ENCODE measurements at places on chromosomes 6 and 20. TPM values are rescaled to one million over a fixed set of nuclear protein-coding genes. Genes with fewer than 3 reads are reported as not detected.

ZNF341 gene
- 2.6 TPM for polyA plus RNA-seq

STK4 gene
- polyA plus RNA-seq, result 116 TPM

DNA sequence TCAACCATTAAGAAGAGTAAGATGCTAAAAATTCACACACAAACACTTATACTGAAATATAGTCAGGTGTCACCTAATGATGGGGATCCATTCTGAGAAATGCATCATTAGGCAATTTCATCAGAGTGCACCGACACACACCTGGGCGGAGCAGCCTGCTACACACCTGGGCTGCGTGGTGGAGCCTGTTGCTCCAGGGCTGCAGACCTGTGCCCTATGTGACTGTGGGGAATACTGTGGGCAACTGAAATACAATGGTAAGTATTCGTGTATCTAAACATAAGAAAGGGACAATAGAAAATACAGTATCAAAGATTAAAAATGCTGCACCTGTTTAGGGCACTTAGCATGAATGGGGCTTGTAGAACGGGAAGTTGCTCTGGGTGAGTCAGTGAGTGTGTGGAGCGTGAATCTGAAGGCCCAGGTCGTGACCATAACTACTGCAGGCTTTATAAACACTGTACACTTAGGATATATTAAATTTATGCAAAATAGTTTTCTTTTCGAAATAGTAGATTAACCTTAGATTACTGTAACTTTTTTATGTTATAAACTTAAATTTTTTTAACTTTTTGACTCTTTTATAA, 124.4 kb upstream of the AFDN start:
- peaks cover 29% of the 10 kb centered on the region for H3K4me1 ChIP-seq
- H3K27ac ChIP-seq, result no peak overlapping the region
- peaks cover 17% of the 10 kb centered on the region for H3K27me3 ChIP-seq
- no peak overlapping the region for H3K4me3 ChIP-seq

DNA sequence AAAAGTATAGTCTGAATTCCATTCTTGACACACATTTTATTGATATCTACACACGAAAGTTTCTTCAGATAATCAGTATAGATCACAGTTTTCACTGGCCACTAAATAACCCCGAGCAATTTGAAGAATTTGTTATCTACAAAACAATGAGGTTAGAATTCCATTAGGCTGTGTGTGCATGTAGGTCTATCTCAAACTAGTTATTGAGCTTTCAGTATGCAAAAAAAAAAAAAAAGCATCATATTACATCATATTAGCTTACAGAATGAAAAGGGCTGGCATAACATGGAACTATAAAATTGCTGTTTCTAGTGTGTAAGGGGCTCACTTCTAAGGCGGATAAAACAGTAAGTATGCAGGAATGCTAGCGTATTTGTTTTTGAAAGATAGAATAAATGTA, 59.5 kb upstream of the ADGRG6 start:
- H3K4me3 ChIP-seq, result no peak overlapping the region
- H3K27ac ChIP-seq, result no peak overlapping the region
- no peaks in the 10 kb centered on the region for H3K4me1 ChIP-seq

SNAP25 gene
- 0.23 TPM for polyA plus RNA-seq

DNA sequence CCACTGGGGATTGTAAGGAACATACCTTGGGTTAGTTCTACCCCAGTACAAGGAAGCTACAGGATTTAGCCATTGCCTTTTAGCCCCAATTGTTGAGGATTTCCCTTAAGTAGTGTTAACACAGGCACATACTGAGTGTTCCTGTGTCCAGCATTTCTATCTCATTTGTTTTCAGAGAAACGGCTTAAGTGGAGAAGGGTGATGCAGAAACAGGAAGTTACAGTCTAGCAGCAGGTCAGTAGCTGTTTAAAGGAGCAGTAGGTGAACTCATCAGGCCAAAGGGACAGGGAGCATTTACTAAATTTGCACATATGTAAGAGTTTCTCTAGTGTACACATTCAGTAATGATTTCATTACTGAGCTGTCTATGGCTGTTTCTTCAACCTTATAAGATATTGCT, 644.2 kb upstream of the GJE1 start:
- H3K27ac ChIP-seq, result no peak overlapping the region
- H3K27me3 ChIP-seq, result no peaks in the 10 kb centered on the region
- H3K4me3 ChIP-seq, result no peak overlapping the region
- H3K36me3 ChIP-seq, result no peaks in the 10 kb centered on the region

- no peak overlapping the region for H3K27ac ChIP-seq
- no peaks in the 10 kb centered on the region for H3K36me3 ChIP-seq
- H3K4me1 ChIP-seq, result no peaks in the 10 kb centered on the region
- no peak for DNase-seq
These were observed 48.0 kb downstream of the MKKS start for GRCh38 chr20:10385850-10386544.

- DNase-seq, result no peak
- H3K27me3 ChIP-seq, result no peaks in the 10 kb centered on the region
- H3K4me1 ChIP-seq, result no peaks in the 10 kb centered on the region
- no peaks in the 10 kb centered on the region for H3K36me3 ChIP-seq
- no peak overlapping the region for H3K27ac ChIP-seq
- H3K4me3 ChIP-seq, result no peak overlapping the region
These were observed 430.1 kb upstream of the SLC35B3 start for GRCh38 chr6:8865451-8865850.

C6orf141 gene
- polyA plus RNA-seq, result not detected

COL9A3 gene
- polyA plus RNA-seq, result 19.6 TPM

SOX18 gene
- not detected for polyA plus RNA-seq

NPEPL1 gene
- 5.0 TPM for polyA plus RNA-seq

GRM1 gene
- not detected for polyA plus RNA-seq

FAM217A gene
- polyA plus RNA-seq, result not detected

GRCh38 chr20:16624106-16624505, 50.9 kb upstream of the KIF16B start:
- no peak overlapping the region for H3K4me3 ChIP-seq
- H3K27me3 ChIP-seq, result no peaks in the 10 kb centered on the region
- no peak for DNase-seq
- H3K36me3 ChIP-seq, result peaks cover 3% of the 10 kb centered on the region
- H3K4me1 ChIP-seq, result no peaks in the 10 kb centered on the region
- H3K27ac ChIP-seq, result no peak overlapping the region

HLA-DMB gene
- 1,354 TPM for polyA plus RNA-seq

GRCh38 chr20:37383229-37383989, 37.5 kb downstream of the SRC start:
- H3K4me1 ChIP-seq, result peaks cover 29% of the 10 kb centered on the region
- no peak for DNase-seq
- no peaks in the 10 kb centered on the region for H3K36me3 ChIP-seq

DNA sequence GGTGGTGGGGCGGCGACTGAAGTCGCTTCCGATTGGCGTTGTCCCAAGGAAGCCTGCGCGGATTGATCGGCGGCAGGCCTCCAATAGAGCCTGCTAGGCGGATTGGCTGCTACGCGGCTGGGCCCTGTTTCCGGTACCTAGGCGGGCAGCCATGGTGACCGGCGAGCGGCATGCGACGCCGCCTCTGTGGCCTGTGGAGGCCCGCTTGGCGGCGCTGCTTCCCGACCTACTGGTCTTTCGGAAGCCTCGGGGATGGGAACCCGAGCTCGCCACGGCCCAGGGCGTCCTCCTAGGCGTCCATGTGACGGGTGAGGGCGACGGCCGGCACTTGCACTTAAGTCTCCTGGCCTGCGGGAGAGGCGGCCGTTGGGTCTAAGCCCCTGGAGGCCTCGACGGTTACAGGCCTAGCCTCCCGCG, 28.1 kb downstream of the NFYA start:
- H3K36me3 ChIP-seq, result peaks cover 32% of the 10 kb centered on the region
- DNase-seq, result no peak
- H3K4me1 ChIP-seq, result peaks cover 7% of the 10 kb centered on the region
- no peak overlapping the region for H3K27ac ChIP-seq

- H3K36me3 ChIP-seq, result no peaks in the 10 kb centered on the region
- H3K27me3 ChIP-seq, result peaks cover 24% of the 10 kb centered on the region
- no peak overlapping the region for H3K4me3 ChIP-seq
- H3K4me1 ChIP-seq, result no peaks in the 10 kb centered on the region
- no peak overlapping the region for H3K27ac ChIP-seq
- DNase-seq, result no peak
These were observed 33.4 kb upstream of the MAS1L start for GRCh38 chr6:29521006-29521680.

GRCh38 chr20:51571460-51571794, 28.9 kb upstream of the NFATC2 start:
- no peak overlapping the region for H3K4me3 ChIP-seq
- no peak for DNase-seq
- H3K27me3 ChIP-seq, result peaks cover 41% of the 10 kb centered on the region
- H3K4me1 ChIP-seq, result no peaks in the 10 kb centered on the region
- H3K27ac ChIP-seq, result no peak overlapping the region
- H3K36me3 ChIP-seq, result peaks cover 21% of the 10 kb centered on the region

DNA sequence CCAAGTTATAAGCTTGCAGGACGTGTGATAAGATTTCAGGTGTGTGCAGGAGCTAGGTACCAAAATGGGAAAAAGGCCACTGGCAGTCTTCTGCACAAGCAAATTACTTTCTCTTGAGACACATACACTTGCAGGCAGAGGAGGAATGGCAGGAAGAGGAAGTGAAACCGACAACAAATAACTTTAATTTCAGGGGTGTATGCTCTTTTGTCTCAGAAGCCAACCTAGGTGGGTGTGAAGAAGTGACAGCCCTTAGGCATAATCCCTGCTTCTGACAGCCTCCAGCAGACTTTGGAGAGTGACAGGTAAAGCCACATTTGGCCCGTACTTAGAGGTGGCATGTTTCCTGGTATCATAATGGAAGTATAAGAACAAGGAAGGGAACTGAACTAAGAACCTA, 118.8 kb upstream of the TRAF3IP2 start:
- H3K4me3 ChIP-seq, result peak overlapping the region; percentile 73
- H3K4me1 ChIP-seq, result peaks cover 52% of the 10 kb centered on the region
- peaks cover 4% of the 10 kb centered on the region for H3K36me3 ChIP-seq
- peak; percentile 75 for DNase-seq
- H3K27ac ChIP-seq, result peak overlapping the region; percentile 96

PTPRT gene
- not detected for polyA plus RNA-seq

DNA sequence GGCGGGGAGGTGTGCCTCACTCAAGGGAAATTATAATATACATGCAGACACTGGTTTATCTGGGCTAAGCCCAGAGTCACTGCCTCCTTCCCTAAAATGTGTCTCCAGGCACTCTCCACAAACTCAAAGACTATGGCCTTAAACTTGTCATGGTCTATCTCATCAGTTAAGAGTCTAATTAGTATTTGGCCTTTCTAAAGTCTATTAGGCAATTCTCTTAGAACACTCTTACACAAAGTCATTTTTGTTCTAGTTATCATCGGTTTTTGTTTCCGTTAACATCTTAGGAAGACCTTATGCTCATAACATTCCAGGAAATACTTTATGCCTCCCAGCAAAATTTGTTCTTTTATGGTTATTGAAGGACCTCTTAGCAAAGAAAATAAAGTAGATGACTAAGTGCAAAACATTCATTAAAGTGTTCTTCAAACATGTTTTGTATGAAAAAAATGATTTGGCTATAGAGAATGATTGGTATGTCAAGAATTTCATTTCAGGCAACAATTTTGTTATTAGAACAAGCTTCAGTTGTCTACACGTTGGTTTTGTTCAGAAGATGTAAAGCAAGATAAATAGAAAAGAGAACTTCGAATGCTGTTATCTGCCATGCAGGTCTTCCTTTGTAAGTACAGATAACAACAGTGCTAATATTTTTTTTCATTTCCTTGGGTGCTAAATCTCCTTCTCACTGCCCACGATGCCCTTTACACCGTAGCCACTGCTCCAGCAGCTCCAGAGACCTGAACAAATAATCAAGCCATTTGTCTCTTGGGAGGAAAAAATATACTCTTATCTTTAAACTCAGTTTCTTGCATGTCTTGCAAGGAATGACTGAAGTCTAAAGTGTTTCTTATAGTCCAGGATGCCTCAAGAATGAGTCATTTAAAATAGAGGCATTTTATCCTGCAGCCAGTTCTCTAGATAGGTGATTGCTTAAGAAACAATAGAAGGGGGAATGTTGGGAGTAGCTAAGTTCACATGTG, 170.4 kb downstream of the HTR1B start:
- no peak overlapping the region for H3K4me3 ChIP-seq
- no peaks in the 10 kb centered on the region for H3K4me1 ChIP-seq
- no peak for DNase-seq
- H3K27ac ChIP-seq, result no peak overlapping the region

SAPCD1 gene
- polyA plus RNA-seq, result not detected

- no peak overlapping the region for H3K27ac ChIP-seq
- peaks cover 14% of the 10 kb centered on the region for H3K4me1 ChIP-seq
- no peaks in the 10 kb centered on the region for H3K36me3 ChIP-seq
- peaks cover 48% of the 10 kb centered on the region for H3K27me3 ChIP-seq
- peak; percentile 64 for DNase-seq
These were observed 12.6 kb downstream of the HSPA12B start for GRCh38 chr20:3744806-3745685.

- DNase-seq, result no peak
- H3K36me3 ChIP-seq, result peaks cover 38% of the 10 kb centered on the region
- peaks cover 8% of the 10 kb centered on the region for H3K4me1 ChIP-seq
- no peak overlapping the region for H3K27ac ChIP-seq
- H3K27me3 ChIP-seq, result no peaks in the 10 kb centered on the region
- no peak overlapping the region for H3K4me3 ChIP-seq
These were observed 83.5 kb upstream of the TMEM181 start for GRCh38 chr6:158476389-158476788.

GRCh38 chr6:24883618-24884017, 52.1 kb downstream of the RIPOR2 start:
- no peak for DNase-seq
- H3K27me3 ChIP-seq, result no peaks in the 10 kb centered on the region
- peak overlapping the region; percentile 6 for H3K4me3 ChIP-seq
- H3K4me1 ChIP-seq, result peaks cover 81% of the 10 kb centered on the region

DNA sequence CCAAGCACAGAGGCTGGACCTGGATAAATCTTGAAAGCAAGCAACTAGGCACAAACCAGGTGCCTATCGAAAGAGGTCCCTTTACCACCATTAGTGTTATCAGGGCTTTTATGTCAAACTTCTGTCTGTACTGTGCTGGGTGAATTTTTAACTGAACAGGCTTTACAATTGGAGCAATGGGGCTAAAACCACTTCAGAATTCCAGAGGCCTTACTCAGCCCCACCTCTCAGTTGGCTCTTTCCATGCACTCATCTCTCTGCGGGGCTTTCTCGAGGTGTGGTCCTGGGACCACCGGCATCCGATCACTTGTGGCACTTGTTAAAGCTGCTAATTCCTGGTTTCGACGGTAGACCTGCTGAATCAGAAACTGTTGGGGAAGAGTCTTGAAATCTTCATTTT, 232.5 kb downstream of the SOX4 start:
- H3K27me3 ChIP-seq, result no peaks in the 10 kb centered on the region
- no peaks in the 10 kb centered on the region for H3K36me3 ChIP-seq
- H3K4me1 ChIP-seq, result no peaks in the 10 kb centered on the region
- no peak for DNase-seq
- no peak overlapping the region for H3K27ac ChIP-seq

GRCh38 chr6:6689400-6690143, 101.1 kb downstream of the LY86 start:
- DNase-seq, result no peak
- H3K4me1 ChIP-seq, result peaks cover 6% of the 10 kb centered on the region
- H3K36me3 ChIP-seq, result peaks cover 10% of the 10 kb centered on the region
- H3K27me3 ChIP-seq, result peaks cover 19% of the 10 kb centered on the region
- peak overlapping the region; percentile 49 for H3K27ac ChIP-seq
- H3K4me3 ChIP-seq, result no peak overlapping the region

GRCh38 chr6:159008656-159009288, 8.8 kb upstream of the RSPH3 start:
- no peak overlapping the region for H3K27ac ChIP-seq
- peaks cover 32% of the 10 kb centered on the region for H3K4me1 ChIP-seq
- no peaks in the 10 kb centered on the region for H3K27me3 ChIP-seq
- H3K36me3 ChIP-seq, result peaks cover 4% of the 10 kb centered on the region
- H3K4me3 ChIP-seq, result peak overlapping the region; percentile 22

Measured in naive B cell (primary cell).